Muscle of leg (tissue), 16 donors: ENCODE measurements at places on chromosomes 6 and 20. TPM values are rescaled to one million over a fixed set of nuclear protein-coding genes. Genes with fewer than 3 reads are reported as not detected.
A peak's percentile ranks its signal among the peaks of the same experiment; 100 is the strongest.

DNA sequence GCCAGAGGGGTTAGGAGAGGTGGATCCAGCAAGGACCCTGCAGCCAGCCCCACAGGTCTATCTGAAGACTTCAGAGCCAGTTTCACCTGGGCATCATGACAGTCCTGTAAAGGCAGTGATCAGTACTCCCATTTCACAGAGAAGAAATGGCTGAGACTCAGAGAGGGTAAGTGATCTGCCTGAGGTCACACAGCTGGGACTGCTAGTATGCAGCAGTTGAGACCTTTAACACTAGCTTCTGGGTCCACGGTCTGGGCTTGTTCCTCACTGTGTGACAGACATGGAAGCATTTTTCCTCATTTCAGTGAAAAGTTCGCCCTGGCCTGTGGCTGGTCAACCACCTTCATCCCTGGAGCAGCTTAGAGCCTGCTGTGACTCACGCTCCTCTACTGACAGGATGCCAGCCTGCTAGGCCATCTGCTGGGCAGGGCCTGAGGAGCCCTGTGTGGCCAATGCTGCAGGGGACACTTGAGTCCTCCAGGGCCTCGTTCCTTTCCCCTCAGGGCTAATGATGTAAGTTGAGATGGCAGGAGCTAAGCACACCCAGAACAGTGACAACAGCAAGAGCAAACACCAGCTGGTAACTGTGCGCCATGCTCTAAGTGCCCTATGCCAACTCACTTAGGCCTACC is 192.0 kb downstream of the LRFN2 start:
- DNase-seq: peak; percentile 14

OR2H2 gene
- not detected for total RNA-seq

DNA sequence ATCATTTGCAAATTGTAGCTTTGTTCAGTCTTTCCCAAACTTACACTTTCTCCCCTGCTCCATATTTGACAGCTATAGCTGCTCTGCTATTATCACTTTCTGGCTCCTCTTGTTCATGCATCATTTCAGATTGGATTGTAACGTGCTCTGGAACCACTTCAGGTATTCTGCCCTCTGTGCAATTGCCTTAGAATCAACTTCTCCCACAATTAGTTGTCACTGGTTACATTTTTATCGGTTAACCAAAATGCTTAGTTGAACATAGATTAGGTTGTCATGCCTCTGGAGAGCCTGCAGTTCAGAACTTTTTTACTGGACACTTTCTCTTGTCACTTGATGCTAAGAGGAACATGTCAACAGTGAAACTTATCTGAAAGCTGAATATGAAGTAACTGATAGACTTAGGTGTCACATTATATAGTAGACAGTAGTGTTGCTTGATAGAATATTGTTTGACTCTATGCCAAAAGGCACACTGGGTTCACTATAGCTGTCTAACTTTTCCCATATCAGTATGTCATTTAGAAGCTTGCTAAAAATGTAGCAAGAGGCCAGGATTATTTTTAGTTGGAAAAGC is 127.7 kb upstream of the PTPRK start:
- no peak for DNase-seq

PYGB gene
- total RNA-seq: 21.9 TPM

DNA sequence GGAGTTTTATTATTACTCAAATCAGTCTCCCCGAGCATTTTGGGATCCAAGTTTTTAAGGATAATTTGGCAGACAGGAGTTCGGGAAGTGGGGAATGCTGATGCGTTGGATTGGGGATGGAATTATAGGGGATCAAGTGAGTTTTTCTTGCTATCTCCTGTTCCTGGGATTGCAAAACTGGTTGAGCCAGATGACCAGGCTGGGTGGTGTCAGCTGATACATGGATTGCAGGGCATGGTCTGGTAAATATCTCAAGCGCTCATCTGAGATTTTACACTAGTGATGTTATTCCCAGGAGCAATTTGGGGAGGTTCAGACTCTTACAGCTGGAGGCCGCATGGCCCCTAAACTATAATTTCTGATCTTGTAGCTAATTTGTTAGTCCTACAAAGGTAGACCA is 54.7 kb downstream of the ENPP1 start:
- DNase-seq: peak; percentile 48

PGC gene
- total RNA-seq: not detected

- no peak for DNase-seq
Observed at GRCh38 chr6:134701301-134701700, 248.6 kb downstream of the ALDH8A1 start.

- DNase-seq: no peak
Observed at GRCh38 chr6:76644231-76644630, 571.8 kb upstream of the IMPG1 start.

- peak; percentile 96 for DNase-seq
Observed at GRCh38 chr6:89297695-89298351, 17.3 kb downstream of the GABRR2 start.

DNA sequence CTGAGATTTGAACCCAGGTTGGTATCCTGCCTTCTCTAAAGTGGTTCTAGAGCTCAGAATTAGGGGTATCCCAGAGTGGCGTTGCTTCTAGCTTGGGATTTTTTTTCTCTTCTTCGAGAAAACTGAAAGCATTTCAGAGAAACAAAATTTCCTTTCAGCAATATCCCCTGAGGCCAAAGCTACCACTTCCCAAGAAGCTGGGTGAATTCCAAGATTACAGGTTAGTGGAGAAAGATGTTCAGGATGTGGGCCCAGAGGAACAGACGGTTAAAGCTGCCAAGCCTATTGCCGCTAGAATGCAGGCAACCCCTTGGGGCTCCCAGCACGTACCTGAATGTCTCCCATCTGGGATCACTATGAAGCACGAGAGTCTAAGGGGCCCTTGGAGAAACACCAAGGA is 134.1 kb downstream of the FOXO3 start:
- no peak for DNase-seq

DNA sequence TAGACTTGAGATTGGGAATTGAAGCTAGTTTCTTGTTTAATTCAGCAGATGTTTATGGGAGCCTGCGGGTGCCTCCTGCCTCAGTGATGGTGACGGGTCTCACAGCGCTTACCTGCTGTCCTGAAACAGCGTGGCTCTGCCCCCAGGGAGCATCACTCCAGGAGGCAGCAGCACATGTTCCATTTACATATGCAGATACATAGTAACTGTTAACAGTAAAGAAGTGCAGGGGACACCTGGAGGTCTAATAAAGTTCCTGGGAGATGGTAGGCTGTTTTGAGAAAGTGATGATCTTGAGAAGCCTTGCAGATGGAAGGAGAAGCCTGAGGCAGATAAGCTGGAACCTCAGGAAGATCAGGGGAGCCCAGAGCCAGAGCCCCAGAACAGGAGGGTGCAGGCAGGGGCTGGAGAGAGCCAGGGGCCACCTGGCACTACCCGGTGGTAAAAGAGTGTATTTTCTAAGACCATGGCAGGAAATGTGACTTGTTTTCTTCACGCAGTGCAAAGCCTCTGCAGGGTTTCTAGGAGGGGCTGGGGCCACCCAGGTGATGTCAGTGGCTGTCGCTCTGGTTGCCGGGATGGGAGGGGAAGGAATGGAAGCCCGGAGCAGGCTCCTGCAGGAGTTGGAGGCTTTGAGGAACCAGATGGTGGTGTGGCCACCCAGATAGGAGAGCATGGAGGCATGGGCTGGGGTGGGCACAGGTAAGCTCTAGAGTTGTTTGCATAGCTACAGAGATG is 24.2 kb upstream of the KIF25 start:
- no peak for DNase-seq

DNA sequence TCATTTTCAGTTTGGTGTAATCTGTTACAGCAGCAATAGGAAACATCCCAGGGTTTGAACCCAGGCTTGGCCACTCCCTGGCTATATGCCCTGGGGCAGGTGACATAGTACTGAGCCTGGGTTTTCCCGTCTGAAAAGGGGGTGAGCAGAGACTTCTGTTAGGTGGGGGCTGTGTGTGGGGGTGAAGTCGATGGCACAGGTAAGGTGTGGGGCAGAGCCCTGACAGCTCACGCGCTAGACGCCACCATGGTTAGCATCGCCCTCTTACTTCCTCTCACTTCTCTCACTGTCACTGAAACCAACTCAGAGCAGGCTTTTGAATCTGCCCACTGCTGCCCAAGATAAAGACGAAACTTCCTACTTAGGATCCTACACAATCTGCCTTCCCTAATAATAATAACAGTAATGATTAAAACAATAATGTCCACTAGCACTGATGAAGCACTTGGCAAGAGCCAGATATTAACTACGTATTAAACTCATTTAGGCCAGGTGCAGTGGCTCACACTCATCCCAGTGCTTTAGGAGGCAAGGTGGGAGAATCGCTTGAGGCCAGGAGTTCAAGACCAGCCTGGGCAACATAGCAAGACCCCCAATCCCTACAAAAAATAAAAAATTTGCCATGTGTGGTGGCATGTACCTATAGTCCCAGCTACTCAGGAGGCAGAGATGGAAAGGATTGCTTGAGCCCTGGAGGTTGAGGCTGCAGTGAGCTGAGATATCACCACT is 117.9 kb upstream of the PTPN1 start:
- DNase-seq: no peak

DNA sequence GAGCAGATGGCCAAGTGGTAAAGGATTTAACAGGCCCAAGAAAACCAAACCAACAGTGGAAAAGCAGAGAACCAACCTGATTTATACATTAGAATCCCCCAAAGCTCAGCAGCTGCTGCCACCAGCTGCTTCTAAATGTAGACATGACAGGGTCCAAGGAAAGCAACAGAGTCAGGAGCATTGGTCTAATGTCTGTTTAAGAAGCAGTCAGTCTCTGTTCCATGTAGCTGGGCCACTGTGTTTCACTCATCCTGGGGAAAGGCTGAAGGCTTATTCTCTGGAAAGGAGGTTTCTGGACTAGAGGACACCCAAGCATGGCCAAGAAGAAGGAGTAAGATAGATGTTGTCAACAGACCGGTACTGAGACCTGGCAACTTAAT is 75.4 kb downstream of the TMEM244 start:
- DNase-seq: peak; percentile 11

TMC2 gene
- total RNA-seq: not detected

GRCh38 chr6:56474532-56474931 is 168.2 kb downstream of the DST start:
- no peak for DNase-seq

DNA sequence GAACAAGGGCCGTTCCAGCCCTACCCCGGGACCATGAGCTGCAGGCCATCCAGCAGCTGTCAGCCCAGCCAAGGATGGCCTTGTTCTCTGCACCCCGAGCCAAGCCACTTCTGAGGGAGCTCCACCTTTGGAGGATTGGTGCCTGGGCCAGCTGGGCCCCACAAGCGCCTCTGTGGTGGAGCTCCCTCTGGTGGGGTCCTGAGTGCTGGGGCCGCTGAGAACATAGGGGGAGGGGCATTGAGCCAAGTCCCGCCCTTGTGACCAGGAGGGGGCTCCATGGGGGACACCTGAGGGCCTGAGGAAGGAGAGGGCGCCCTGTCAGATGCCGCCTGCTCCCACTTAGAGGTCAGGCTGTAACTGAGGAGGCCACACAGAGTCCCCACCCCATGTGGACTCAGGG is 43.2 kb downstream of the YTHDF1 start:
- no peak for DNase-seq
